ENCODE measurements at places on chromosomes 6 and 20. TPM values are rescaled to one million over a fixed set of nuclear protein-coding genes. Genes with fewer than 3 reads are reported as not detected.
A peak's percentile ranks its signal among the peaks of the same experiment; 100 is the strongest.

Gene LYRM4
- total RNA-seq: 53.6 TPM

DNA sequence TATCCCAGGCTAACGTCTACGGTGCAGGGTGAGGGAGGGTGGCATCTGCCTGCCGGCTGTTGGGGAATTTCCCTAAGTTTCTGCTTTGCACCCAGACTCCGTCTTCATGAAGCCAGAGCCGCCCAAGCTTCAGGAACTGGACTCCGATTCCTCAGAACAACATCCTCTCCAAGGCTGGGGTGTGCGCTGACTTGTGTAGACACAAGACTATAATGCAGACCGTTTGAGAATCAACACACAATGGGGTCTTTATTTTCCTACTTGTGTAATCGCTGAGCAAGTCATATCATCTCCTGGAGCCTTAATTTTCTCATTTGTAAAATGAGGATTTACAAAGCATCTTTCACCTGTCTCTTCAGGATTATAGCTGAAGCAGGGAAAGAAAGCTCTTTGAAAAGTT is 160.5 kb upstream of the AGPAT4 start:
- DNase-seq: no peak

Gene NOTCH4
- total RNA-seq: 0.31 TPM

GRCh38 chr6:107625264-107625663 is 135.3 kb downstream of the SOBP start:
- DNase-seq: no peak

- no peak for DNase-seq
Measured at GRCh38 chr6:24430086-24430485, 27.4 kb downstream of the MRS2 start.

DNA sequence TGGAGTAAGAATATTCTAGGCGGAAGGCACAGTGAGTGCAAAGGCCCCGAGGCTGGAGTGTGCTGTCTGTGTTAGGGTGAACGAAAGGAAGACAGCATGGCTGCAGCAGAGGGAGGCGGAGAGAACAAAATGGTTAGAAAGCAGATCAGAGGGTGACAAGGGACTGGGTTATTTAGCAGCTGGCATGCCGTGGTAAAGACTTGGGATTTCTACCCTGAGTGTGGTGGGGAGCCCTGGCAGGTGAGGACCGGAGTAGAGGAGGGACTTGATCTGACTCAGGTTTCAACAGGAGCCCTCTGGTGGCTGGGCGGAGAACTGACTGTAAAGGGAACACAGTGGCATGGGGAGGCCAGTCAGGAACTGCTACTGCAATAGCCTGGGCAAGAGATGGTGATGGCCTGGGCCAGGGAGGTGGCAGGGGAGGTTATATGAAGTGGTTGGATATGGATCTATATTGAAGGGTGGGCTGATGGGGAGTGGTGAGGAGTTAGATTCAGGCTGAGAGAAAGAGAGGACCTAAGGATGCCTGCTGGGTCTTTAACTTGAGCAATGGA is 38.0 kb downstream of the PIM1 start:
- DNase-seq: peak; percentile 95

Gene SLC13A3
- total RNA-seq: not detected

GRCh38 chr6:129342243-129342642 is 367.7 kb downstream of the ARHGAP18 start:
- no peak for DNase-seq

- DNase-seq: no peak
Measured at GRCh38 chr6:75620381-75621304, 19.0 kb downstream of the SENP6 start.

Gene NKX2-4
- total RNA-seq: not detected

GRCh38 chr6:143698759-143699429 is 21.1 kb downstream of the PHACTR2 start:
- no peak for DNase-seq

GRCh38 chr20:10609276-10609675 is 64.5 kb downstream of the JAG1 start:
- DNase-seq: no peak

DNA sequence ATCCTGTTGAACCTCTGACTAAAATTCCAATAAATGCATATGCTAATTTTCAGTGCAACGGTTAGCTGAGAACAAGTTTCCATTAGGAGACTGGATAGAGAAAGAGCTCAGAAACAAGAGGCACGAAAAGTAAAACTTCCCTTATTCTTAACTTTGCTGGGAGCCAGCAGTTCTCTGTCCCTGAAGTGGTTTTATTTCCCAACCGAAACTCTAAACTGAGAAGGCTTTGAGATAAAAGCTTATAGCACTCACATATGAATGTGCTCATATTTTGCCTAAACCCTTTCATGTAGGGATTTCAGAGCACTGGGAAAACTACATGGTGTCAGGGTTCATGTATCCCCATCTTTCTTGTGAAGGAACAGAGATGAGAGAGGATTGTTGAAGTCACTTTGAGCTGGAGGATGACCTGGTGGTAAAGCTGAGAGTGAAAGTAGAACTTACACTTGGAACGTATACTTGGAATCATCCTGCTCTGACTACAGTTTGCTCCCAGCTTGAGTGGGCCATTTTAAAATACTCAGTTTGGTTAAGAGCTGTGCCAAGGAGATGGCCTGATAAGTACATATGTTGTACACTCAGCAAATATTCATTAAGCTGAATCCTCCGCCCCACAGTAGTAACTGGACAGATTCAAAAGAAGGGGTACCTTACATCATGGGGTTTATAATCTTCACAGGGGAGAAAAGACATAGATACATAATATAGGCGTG is 324.2 kb upstream of the CNR1 start:
- DNase-seq: no peak

DNA sequence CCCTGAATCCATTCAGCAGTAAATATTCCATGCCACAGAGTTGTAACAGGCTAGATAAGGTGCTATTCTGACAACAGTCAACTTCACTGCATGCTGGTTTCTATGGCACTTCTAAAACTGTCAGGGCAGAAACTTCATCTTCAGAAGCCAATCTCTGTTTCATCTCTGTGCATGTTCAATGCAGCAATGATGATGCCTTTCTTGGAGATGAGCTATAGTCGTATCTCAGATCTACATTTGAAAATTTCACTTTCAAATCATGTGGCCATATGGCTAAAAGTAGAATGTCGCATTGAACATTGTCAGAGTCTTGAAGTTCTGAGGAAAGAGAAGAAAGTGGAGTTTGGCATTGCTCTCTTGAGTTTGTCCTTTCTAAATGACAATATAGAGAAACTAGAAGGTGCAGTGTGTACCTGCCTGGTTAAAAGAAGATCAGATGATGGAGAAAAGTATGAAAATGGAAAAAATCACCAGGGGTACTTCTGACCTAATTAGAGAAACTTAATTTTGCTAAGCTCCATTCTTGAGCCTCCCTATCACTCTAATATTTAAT is 49.0 kb upstream of the VSTM2L start:
- no peak for DNase-seq

DNA sequence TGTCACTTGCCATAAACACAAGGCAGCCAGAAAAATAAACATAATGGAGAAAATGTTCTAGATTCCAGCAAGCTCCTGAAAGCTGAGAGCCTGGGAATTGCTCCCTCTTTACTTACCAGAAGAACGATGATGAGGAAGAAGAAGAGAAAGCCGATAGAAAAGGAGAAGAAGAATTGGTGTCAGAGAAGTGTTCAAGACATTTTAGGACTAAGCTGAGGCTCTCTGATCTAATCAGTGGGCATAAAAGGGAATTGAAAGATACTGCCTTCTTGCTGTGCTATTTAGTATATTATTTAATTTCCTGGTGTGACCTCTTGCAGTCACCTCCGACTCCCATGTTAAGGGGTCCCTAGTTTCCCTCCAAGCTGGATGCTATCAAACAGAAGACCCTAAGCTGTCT is 316.6 kb upstream of the JARID2 start:
- no peak for DNase-seq

Gene UST
- 4.9 TPM for total RNA-seq

DNA sequence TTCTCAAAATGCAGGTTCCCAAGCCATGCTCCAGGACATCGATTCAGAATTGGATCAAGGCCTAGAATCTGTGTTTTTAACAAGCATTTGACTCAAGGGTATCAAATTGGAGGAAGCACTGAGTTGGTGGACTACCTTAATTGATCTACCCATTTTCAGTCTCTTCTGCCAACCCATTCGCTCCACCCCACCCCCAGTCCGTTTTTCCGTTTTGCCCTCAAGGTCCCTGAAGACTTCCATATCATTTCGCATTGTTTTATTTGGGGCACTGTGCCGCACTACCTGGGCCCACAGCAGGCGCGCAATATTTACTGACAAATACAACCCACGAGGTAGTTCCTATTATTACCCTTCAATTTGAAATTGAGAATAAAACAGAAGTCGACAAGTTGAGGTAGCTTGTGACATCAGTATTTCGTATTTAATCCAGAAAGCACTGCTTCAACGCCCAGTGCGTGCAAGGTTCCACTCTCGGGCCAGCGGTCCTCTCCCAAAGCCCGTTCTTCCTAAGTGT is 557 bp upstream of the DHX35 start:
- peak; percentile 54 for DNase-seq

GRCh38 chr6:139475241-139475640 is 100.8 kb upstream of the CITED2 start:
- no peak for DNase-seq

DNA sequence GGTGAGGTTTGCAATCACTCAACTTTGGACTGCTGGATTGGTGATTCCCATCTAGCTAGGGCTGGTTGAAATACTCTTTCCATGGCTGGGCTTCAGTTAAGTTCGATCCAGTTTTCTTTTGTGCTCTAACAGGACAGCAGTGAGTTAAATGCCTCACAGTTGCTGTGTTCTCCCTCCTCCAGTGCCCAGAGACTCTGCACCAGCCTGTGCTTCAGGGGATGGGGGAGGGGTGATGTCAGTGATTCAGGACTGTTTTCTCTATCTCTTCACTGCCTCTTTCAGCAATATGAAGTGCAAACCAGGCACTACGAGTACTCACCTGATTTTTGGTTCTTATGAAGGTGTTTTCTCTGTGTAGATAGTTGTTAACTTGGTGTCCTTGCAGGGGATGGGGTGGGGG is 88.2 kb upstream of the FAM83B start:
- no peak for DNase-seq

- DNase-seq: no peak
Measured at GRCh38 chr6:118744261-118744941, 93.0 kb upstream of the CEP85L start.

Gene PROCR
- total RNA-seq: 1.1 TPM

GRCh38 chr20:63854766-63855362 is 6.4 kb upstream of the ABHD16B start:
- no peak for DNase-seq

- no peak for DNase-seq
Measured at GRCh38 chr6:170101281-170102035, 189.4 kb downstream of the DLL1 start.

DNA sequence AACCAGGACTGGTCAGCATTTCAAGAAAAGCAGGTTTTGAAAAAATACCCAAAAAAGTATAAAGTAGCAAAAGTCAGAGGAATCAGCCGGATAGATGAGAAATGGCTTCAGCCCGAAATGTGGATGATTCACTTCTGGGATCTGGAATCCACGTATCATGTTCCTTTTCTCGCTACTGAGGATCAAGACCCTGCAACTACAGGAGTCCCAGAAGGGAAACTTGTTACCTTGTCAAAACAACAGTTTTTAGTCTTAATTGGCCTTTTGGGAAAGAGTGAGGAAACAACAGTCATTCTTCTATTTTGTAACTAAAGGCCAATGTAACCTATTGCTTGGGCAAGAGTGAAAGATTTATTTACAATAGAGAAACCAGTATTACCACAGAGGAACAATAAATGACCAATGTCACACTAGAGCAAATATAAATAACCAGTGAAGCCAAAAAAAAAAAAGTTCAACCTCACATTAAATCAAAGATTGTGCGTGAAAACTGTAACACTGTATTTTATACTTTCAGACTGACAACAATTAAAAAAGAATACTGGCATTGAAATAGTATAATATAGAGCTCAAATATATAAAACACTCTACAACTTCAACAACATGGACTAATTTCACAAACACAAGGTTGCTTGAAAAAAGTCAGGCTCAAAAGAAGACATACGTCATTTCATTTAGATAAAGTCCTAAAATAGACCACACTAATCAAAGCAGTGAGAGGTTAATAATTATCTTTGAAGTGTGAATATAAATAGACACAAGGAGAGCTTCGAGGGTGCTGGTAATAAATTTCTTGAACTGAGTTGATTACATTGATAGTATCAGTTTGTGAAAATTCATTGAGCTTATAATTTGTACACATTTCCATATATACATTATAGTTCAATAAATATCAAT is 116.2 kb downstream of the GFRAL start:
- no peak for DNase-seq

DNA sequence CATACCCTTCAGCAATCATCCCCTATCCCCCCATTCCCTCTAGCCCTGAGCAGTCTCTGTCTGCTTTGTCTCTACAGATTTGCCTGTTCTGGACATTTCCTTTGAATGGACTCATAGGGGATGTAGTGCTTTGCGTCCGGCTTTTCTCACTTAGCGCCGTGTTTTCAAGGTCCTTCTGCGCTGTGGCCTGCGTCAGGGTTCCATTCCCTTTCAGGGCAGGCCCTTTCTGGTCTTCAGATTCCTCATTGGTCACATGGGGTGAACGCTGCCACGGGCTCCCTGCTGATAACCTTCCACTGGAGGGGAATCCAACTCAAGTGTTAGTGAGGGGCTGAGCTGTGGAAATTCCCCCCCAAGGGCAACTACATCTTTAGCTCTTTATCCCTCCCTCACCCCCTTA is 36.4 kb upstream of the APCDD1L start:
- no peak for DNase-seq

DNA sequence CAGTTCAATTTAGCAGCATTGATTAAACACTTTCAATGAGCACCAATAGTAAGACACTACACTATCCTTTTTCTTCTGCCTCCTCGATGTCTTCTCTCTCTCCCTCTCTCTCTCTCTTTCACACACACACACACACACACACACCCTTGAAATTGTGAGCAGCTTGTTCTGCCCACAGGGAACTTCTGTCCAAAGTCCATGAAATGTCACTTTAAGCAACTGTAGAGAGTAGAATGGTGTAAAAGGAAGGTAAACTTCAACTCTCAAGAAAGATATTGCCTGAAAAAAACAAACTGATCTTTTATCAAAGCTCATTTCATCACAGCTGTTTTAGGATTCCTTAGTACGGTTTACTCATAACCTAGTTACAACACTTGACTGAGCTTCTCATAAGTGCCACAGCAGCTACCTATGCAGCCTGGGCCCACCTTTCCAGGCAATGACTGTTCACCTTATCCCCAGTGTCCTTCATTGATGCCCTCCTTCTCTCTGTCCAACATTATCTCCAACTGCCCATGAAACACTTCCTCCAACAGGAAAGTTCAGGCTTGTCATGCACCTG is 107.0 kb downstream of the TNFRSF21 start:
- DNase-seq: no peak

DNA sequence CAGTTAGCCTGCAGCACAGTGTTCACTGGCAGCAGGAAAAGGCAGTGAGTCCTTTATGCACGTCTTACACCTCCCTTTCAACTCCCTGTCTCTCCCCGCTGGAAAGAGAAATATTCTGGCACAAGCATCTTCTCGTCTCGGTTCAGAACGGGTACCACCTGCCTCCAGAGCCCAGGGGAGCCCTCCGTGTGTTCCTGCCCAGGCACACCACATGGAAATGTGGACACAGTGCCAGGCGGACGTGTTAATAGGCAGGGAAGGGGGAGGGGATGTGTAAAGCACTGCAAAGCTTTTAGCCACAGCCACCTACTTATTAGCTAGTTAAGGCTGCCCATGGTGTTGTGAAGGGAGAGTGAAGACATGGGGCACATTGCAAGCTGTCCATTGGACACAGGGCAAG is 219.7 kb downstream of the FARS2 start:
- DNase-seq: no peak

Data from activated CD4-positive, alpha-beta memory T cell treated with anti-CD3 and anti-CD28 coated beads for 36 hours (primary cell).